Activated naive CD4-positive, alpha-beta T cell treated with anti-CD3 and anti-CD28 coated beads, Interleukin-2, amount 50 U/mL, for 16 hours (primary cell): ENCODE measurements at places on chromosomes 13 and 19.

GRCh38 chr19:48757089-48757675 is 1.9 kb downstream of the FGF21 start:
- DNase-seq = no peak

- DNase-seq = no peak
Observed at GRCh38 chr13:109154546-109154945, 525.1 kb downstream of the MYO16 start.

DNA sequence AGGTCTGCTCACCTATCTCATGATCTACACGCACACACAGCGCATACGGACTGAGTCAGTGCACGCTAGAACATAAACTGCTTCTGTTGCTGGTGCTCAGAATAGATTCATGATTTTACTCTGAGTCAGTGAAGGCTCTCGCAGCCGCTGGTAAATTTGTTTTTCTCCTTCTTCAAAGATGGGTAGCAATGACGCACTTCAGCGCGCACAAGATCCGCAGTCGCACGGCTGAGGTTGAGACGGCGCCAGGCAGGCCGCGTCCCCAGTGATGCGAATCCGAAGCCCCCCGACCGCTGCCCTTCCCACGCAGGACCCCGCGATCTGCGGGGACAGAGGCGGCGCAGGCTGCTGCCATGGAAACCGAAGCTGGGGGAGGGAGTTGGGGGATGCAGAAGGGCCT is 103.7 kb upstream of the USP29 start:
- DNase-seq = no peak

GRCh38 chr13:34340534-34340933 is 522.6 kb downstream of the RFC3 start:
- DNase-seq = no peak

GRCh38 chr13:76474356-76474755 is 411.8 kb downstream of the KCTD12 start:
- DNase-seq = no peak

DNA sequence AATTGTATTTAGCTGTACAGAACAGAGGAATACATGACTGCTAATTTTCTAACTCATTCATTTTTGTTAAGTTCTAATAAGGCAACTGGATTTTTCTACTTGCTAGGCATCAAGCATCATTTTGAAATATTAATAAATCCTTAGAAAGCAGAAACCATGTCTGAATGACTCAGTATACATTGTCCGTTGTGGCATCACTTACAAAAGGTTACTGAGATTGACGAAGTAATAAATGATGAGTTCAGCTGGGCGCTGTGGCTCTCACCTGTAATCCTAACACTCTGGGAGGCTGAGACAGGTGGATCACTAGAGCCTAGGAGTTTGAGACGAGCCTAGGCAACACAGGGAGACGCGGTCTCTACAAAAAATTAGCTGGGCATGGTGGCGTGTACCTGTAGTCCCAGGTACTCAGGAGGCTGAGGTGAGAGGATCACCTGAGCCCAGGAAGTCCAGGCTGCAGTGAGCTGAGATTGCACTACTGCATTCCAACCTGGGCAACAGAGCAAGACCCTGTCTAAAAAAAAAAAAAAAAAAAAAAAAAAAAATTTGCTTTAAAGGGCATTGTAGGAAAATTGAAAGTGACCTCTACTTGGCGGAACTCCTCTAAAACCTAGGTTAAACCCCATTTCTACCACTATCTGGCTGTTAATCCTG is 36.6 kb downstream of the LHFPL6 start:
- DNase-seq = no peak

- DNase-seq = no peak
Observed at GRCh38 chr13:89205856-89206520, 1534.8 kb downstream of the SLITRK5 start.

- no peak for DNase-seq
Observed at GRCh38 chr19:11418549-11419506, at the start of gene RGL3. Gene RGL3 (minus strand): TSS chr19:11419314. CDS start chr19:11419278, 36 bp downstream.

DNA sequence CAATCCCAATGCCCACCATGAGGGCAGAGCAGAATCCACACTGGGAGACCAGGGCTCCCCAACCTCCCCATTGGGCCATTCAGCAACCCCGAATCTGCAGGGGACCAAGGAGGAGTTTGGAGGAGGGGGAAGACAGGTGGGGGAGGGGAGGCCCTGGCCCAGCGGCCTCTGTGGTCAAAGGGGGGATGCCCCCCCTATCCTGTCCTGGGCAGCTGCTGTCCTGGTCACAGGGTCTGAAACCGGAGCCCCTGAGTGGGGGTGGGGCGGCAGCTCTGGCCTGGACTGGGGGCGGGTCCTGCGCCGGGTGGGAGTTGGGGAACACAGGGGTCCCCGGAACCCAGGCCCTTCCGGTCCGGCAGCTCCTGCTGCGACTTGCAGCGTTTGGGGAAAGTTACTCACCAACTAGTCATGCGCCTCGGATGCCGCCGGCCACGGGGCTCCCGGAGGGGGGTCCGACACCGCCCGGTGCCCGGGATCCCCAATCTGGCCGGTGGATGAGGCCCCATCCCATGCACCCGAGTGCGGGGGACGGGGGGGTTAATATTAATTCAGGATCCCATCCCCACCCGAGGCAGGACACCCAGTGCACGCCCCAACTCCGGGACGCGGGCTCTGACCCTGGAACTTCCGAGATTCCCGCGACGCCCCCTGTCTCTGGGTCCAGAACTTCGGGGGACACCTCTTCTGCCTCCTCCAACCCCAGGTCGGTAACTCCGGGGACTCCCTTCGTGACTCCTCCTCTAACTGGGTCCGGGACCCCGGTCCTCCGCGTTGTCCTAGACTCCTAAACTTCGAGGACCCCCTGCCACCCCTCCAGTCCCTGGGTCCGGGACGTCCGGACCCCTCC is 872 bp downstream of the HOMER3 start:
- DNase-seq = no peak

- no peak for DNase-seq
Observed at GRCh38 chr19:44776402-44777096, 1.1 kb upstream of the CBLC start.

DNA sequence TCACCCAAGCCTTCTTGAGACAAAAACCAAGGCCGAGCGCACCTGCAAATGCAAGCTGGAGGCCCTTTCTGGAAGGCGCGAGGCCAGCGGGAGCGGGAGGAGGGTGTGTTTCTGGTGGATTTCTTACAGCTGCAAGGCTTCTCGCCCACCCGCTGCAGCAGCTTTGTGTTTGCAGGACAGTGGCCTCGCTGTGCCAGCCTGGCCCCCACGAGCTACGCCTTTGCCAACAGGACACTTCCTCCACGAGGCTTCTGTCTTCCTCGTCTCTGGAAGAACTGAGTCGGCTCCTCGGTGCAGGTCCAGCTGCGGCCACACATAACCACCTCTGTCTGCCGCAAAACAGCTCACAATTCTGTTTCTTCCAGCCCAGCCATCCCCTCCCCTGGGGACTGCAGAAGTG is 10.1 kb downstream of the ATCAY start:
- DNase-seq = no peak

- DNase-seq = no peak
Observed at GRCh38 chr19:10338940-10339339, 484 bp downstream of the ICAM3 start.

DNA sequence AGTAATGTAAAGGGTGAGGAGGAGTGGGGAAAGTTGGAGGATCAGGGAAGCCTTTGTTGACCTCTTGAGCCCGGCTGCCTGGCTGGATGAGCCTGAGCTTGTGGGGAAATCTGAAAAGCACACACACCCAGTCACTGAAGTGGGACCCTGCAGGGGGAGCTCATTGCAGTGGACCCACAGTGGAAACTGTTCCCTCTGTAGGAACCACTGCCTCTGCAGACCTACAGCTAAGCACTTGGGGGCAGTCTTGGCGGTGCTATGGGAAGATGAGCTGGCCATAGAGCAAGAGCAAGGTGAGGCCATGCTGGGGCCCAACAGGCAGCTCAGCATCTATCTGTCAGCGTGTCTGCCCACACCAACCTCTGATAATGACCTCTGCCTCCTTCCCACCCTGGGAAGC is 294.8 kb downstream of the TSHZ3 start:
- peak; percentile 42 for DNase-seq

DNA sequence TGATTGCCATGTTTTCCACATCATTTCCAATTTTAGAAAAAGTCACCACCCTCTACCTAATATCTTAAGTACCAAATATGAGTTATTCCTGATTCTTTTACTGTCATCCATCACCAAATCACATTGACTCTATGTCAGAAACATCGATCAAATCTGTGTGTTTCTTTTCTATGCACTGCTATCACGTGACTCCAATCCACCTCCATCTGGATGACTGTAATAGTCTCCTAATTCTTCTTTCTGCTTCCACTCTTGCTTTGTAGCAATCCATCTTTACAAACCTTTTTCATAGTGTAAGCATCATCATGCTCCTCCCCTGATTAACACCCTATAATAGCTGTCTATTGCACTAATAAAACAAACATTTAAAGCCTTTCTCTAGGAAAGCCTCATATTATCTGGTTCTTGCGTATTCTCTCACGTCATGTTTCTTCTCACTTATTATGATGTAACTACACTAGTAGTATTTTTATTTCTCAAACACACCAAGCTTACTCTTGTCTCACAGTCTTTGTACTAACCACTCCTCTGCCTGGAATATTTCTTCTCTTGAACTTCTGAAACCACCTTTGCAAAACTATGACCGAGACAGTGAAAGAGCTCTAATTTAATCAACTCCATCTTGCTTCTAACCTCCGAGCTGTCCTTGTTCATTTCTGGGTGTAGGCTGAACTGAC is 10.7 kb upstream of the FPR3 start:
- DNase-seq = no peak

GRCh38 chr19:36524617-36525016 is 3.5 kb downstream of the ZNF260 start:
- DNase-seq = no peak

DNA sequence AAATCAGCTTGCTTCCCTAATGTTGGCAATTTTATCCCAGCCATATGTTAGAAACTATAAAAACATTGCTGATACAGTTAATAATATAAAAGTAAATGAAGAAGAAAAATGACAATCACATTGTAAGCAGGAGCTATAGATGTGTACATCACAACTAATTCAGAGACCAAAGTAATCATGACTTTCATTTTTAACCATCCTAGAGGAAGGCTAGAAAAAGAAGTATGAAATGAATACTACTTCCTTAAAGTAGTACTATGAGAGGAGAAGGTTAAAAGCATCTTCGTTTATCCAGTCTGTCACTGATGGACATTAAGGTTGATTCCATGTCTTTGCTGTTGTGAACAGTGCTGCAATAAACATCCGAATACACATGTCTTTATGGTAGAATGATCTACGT is 135.5 kb downstream of the IRS2 start:
- DNase-seq = no peak

DNA sequence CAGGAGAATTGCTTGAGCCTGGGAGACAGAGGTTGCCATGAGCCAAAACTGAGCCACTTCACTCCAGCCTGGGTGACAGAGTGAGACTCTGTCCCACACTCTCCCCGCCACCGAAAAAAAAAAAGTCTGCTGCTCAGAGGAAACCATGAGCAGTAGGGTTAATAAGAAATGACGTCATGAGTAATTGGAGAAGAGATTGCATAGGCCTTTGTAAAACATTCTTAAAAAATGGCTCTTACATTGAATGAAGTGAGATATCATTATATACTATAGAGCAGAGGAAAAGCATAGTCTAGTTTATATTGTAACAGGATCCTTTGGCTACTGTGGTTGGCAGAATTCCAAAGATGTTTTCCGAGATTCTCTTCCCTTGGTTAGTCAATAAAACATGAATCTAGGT is 228.2 kb downstream of the PCDH20 start:
- no peak for DNase-seq

DNA sequence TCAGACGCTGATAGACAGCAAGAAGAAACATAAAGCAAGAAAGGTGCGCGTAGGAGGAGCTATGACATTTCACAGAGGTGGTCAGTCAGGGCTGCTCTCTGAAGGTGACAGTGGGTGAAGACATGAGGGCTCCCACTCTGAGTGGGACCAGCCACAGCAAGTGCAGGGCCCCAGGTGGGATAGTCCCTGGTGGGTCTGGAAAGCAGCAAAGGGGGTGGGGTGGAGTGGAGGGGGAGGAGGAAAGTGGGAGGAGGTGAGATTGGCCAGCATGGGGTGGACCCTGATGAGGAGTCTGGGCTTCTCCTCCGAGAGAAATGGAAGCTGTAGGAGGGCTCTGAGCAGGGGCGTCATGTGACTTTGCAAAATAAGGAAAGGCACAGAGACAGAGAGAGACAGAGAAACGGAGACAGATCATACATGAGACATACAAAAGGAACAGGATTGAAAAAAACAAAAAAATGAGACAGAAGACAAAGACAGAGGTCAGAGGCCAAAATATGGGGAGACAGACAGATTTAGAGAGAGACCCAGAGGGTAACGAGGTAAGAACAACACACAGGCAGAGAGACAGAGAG is 2.7 kb downstream of the MAP4K1 start:
- DNase-seq = no peak

DNA sequence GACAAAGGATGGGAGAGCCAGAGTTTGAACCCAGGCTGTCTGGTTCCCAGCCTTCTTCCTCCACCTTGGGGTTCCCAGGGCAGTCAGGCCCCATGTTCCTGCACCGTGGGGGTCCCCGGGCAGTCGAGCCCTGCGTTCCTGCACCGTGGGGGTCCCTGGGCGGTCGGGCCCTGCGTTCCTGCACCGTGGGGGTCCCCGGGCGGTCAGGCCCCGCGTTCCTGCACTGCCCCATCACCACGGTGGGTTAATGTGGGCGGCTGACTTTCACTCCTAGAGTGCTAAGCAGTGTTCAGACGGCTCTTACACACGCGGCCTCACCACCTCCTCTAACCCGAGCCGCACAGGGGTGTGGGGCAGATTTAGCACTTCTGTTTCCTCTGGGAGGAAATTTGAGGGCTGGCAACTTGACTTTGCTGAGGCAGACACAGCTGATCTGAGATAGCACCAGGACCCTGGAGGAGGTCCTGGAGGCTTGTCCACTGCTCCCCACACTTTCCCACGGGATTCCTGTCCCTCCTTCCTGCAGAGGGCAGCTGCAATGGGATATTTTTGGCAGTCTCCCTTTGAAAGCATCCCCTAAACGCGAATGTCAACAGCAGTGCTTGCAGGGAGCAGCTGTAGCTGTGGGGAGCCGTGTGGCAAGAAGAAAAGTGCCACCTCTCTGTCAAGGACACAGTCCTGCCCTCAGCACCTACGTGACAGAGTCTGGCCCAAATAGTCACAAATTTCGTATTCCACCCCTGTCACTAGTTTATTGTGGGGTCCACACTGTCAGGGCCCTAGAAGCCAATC is 239.4 kb downstream of the TEX29 start:
- DNase-seq = no peak

DNA sequence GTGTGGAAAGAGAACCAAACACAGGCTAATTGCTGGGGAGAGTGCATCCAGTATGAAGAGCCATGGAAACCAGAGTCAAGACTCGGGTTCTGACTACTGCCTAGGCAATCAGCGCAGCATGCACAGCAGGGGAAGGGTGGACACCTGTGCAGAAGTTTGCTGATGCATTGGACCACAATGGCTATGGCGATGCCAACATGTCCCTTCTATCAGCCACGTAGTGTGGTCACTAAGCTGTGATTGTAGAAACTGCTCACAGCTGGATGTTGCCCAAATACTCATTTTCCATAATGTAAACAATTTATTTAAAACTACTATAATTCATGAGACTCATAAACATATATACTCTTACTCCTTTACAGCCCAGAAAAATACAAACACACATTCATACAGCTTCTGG is 1718.2 kb downstream of the EFNB2 start:
- DNase-seq = no peak

- DNase-seq = no peak
Observed at GRCh38 chr13:92716749-92717148, 509.9 kb upstream of the GPC6 start.
